Naive thymus-derived CD4-positive, alpha-beta T cell (primary cell): ENCODE measurements at places on chromosomes 5 and 9. TPM values are rescaled to one million over a fixed set of nuclear protein-coding genes. Genes with fewer than 3 reads are reported as not detected.
A peak's percentile ranks its signal among the peaks of the same experiment; 100 is the strongest.

Gene SPINK9
- total RNA-seq = not detected in 2 replicates

Gene CYSTM1
- total RNA-seq = 5.2 TPM

Gene PTPN3
- total RNA-seq = not detected

Gene DCTN4
- 85.0 TPM for total RNA-seq

DNA sequence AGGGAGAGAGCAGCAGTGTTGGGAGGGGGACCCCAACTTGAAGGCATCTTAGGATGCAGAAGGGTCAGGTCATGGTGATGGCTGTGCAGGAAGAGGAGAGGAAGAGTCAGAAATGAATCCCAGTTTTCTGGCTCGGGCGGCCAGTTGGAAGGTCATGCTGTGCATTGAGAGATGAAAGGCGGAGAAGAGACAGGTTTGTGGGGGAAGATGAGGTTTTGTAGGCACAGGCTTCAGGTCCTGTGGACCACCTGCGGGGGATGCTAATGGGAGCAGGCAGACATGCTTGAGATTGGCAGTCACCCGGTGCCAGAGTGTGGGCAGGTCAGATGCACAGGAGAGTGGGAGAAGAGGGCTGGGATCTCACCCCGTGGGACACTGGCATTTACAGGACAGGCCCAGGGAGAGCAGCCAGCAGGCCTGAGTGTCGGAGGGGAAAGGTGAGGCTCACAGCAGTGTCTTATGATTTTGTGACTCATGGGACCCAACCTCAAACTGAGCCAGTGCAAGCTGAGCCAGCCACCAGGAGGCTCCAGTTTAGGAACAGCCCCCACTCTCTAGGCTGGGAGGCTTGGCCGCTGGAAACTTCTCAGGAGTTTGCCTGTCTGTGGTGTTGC, 17.5 kb downstream of the STXBP1 start:
- H3K27ac ChIP-seq = no peak overlapping the region
- H3K36me3 ChIP-seq = no peaks in the 10 kb centered on the region
- H3K4me3 ChIP-seq = no peak overlapping the region
- peaks cover 6% of the 10 kb centered on the region for H3K4me1 ChIP-seq

DNA sequence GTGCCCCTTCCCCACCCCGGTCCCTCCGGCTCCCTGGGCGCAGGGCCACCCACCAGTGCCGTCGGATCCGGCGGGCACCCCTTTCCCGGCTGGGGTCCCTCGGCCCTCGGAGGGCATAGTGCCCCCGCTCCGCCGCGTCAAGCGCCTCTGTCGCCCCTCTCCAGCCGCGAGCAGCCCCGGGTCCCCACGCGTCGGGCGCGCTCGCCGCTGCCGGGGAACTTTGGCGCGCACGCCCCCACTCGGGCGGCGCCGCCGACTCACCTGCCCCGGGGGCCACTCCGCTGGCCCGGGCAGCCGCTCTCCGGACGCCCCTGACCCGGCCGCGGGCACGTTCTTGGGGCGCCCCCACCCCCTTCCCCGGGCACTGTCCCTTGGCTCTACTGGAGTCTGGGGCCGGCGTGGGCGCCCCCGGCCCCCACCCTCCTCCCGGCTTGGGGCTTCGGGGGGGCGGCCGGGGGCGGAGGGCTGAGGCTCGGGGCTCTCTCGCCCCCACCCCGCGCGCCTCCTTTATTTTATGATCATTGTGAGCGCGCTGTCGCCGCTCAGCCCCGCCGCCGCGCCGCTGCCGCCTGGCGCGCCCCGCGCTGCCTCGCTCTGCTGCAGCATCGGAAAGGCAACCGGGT, 1.1 kb upstream of the FAM78A start:
- no peaks in the 10 kb centered on the region for H3K27me3 ChIP-seq
- H3K4me3 ChIP-seq = peak overlapping the region; percentile 61
- peaks cover 22% of the 10 kb centered on the region for H3K4me1 ChIP-seq
- DNase-seq = no peak

- H3K36me3 ChIP-seq = no peaks in the 10 kb centered on the region
- no peak overlapping the region for H3K27ac ChIP-seq
- no peaks in the 10 kb centered on the region for H3K27me3 ChIP-seq
- H3K4me3 ChIP-seq = no peak overlapping the region
- H3K4me1 ChIP-seq = no peaks in the 10 kb centered on the region
- DNase-seq = no peak
Measured at GRCh38 chr5:102888483-102888882, 133.4 kb downstream of the PAM start.

DNA sequence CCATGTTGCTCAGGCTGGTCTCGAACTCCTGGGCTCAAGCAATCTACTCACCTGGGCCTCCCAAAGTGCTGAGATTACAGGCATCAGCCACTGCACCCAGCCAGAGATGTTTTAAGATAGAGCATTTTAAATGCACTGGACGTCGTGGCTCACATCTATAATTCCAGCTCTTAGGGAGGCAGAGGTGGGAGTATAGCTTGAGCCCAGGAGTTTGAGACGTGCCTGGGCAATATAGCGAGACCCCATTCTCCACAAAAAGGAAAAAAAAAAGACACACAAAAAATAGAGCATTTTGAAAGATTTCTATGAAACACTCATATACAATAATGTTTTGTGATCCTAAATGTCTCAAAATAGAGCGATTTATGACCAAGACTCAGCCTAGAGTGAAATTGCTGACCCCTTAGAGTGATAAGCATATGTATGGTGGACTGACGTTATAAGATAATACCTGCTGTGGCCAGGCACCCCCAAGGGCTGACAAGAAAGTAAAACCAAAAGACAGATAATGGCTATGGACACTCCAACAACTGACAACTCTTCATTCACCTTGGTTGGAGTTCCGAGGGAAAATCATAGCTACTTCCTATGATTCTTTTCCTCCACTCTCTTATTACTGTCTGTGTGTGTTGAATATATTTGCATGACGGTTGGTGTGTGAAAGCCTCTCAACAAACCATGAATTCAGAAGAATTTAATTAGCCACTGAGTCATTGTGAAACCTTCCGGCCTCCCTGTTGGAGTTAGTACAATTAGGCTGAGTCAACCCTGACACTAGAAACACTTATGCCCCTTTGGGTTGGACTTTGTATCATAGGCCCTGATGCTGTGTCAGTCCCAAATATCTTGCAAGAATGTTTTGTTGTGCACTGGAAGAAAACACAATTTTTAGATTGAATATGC, 526.5 kb upstream of the NUDT12 start:
- no peaks in the 10 kb centered on the region for H3K27me3 ChIP-seq
- no peak overlapping the region for H3K27ac ChIP-seq
- no peak overlapping the region for H3K4me3 ChIP-seq
- no peak for DNase-seq
- H3K36me3 ChIP-seq = no peaks in the 10 kb centered on the region

DNA sequence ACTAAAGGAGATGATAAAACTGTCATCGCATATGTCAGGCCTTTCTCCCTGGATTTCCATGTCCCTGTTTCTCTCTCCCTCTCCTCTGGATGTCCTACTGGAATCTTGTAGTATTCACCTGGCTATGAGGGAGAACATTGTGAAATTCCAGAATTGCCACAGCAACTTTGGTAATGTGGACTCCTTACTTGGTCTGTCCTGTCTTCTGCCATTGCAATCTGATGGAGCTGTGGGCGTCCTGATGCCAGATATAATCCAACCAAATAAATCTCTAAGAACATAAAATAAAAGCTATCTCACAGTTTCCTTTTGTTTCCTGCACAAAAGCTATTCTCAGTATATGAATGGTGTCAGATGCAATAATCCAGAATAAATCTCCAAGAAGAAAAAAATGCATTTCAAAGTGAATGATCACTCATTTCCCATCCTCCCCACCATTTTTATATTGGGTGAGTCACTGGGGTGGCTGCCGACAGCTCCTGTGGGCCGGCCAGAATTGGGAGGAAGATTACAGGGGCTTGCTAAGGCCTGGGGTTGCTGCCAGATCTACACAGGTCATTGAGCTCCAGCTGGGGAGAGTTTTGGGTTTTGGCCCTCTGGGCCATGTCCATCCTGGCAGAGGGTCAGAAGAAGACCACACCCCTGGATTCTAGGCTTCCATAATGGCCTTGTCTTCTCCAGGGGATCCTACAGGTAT, 160.7 kb upstream of the PITX1 start:
- H3K36me3 ChIP-seq = no peaks in the 10 kb centered on the region
- H3K27ac ChIP-seq = no peak overlapping the region
- DNase-seq = no peak
- H3K4me3 ChIP-seq = no peak overlapping the region

Gene NDUFS6
- 28.8 and 39.0 TPM in 2 replicates for total RNA-seq

GRCh38 chr9:91428927-91429351, 5.3 kb upstream of the NFIL3 start:
- no peaks in the 10 kb centered on the region for H3K36me3 ChIP-seq
- no peak overlapping the region for H3K27ac ChIP-seq
- no peaks in the 10 kb centered on the region for H3K27me3 ChIP-seq

DNA sequence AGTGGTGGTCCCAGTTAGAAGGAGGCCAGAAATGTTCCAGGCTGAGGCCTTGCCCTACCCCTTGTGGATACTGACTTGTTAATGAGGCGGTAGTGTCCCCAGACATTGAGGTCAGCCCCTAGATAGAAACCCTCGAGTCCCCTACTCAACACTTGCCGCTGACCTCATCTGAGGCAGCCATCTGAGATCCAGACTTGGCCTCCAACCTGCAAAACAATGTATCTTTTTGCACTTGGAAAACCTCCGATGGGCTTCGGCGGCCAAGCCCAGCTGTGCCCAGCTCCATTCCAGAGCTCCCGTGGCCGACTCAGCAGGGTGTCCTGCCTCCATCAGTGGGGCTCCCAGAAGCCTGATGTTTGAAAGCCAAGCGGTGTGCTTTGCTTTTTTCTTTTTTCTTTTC, 122.1 kb downstream of the WNK2 start:
- no peak for DNase-seq
- H3K4me3 ChIP-seq = no peak overlapping the region
- H3K27me3 ChIP-seq = no peaks in the 10 kb centered on the region
- no peaks in the 10 kb centered on the region for H3K4me1 ChIP-seq

- no peaks in the 10 kb centered on the region for H3K27me3 ChIP-seq
- DNase-seq = no peak
- H3K27ac ChIP-seq = no peak overlapping the region
- H3K4me3 ChIP-seq = no peak overlapping the region
- H3K4me1 ChIP-seq = no peaks in the 10 kb centered on the region
- H3K36me3 ChIP-seq = no peaks in the 10 kb centered on the region
Measured at GRCh38 chr9:6605202-6605601, 40.3 kb downstream of the GLDC start.

DNA sequence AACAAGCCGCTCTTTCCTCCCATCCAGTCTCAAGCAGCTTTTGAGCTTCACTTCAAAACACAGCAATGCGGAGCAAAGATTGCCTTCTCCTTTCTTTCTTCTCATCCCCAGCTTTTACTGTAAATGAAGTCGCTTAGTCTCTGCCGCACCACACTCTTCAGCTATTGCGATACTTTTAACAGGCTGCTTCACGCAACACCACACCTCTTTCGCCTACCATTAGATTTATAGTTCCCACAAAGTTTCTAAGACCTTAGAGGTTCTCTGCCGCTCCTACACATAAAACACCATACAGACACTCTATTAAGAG, 711 bp downstream of the PGGT1B start:
- no peaks in the 10 kb centered on the region for H3K27me3 ChIP-seq
- H3K4me3 ChIP-seq = peak overlapping the region; percentile 94

Gene UGT3A1
- not detected for total RNA-seq

DNA sequence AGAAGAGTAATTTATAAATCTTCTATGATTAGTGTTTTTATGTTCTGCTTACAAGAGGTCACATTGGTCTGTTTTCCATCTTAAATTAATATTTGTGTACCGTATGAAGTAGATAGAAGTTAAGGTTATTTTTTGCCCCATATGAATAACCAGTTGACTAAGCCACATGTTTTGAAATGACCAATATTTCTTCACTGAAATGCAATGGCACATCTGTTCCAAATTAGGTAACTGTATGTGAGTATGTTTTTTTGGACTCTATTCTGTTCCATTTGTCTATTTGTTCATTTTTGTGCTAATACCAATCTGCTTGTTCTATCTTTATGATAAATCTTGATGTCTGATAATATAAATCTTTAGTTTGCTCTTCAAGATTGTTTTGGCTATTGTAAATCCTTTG, 17.7 kb downstream of the JAK2 start:
- no peak overlapping the region for H3K4me3 ChIP-seq
- no peaks in the 10 kb centered on the region for H3K4me1 ChIP-seq
- no peak overlapping the region for H3K27ac ChIP-seq
- no peaks in the 10 kb centered on the region for H3K36me3 ChIP-seq

GRCh38 chr5:963310-963672, 45.3 kb upstream of the NKD2 start:
- H3K36me3 ChIP-seq = no peaks in the 10 kb centered on the region
- no peak overlapping the region for H3K4me3 ChIP-seq
- H3K27ac ChIP-seq = no peak overlapping the region
- peaks cover 6% of the 10 kb centered on the region for H3K27me3 ChIP-seq
- no peak for DNase-seq

- no peak overlapping the region for H3K4me3 ChIP-seq
- no peaks in the 10 kb centered on the region for H3K36me3 ChIP-seq
- no peak for DNase-seq
- no peaks in the 10 kb centered on the region for H3K27me3 ChIP-seq
Measured at GRCh38 chr9:88681434-88681833, 146.5 kb downstream of the NXNL2 start.

DNA sequence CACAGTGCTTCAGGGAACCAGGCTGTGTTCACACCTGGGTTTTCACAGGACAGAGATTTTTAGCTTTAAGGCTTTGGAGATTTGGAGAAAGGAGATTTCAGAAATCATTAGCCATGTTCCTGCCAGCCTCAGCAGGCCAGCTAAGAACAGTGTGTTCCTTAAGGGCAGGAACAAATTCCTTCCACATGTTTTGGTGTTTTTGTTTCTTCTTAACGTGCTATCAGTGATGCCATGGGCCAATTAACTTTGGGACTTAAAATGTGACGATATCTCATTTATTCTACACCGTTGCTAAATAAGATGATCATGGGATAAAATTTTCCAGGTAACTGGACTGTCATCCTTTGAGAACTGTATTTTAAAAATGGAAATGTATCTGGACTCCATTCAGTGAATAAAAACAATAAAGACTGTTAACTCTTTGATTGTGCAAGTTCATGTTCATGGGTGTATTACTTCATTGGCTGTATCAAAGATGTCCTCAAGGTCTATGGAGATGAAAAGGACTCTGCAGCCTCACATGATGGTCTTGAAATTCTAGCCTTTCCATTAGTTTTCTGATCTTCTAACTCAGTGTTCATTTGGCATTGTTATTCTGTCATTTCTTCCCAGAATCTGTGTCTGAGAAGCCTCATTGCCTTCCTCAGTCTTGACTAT, 72.3 kb downstream of the ZNF366 start:
- H3K27ac ChIP-seq = no peak overlapping the region
- no peaks in the 10 kb centered on the region for H3K36me3 ChIP-seq
- H3K4me3 ChIP-seq = no peak overlapping the region

- DNase-seq = no peak
- no peak overlapping the region for H3K27ac ChIP-seq
- no peaks in the 10 kb centered on the region for H3K4me1 ChIP-seq
- no peaks in the 10 kb centered on the region for H3K36me3 ChIP-seq
- H3K27me3 ChIP-seq = no peaks in the 10 kb centered on the region
- no peak overlapping the region for H3K4me3 ChIP-seq
Measured at GRCh38 chr5:168260353-168261226, 30.9 kb upstream of the WWC1 start.

Gene LHX3
- not detected for total RNA-seq
